ENCODE measurements at places on chromosomes 7 and 10.

DNA sequence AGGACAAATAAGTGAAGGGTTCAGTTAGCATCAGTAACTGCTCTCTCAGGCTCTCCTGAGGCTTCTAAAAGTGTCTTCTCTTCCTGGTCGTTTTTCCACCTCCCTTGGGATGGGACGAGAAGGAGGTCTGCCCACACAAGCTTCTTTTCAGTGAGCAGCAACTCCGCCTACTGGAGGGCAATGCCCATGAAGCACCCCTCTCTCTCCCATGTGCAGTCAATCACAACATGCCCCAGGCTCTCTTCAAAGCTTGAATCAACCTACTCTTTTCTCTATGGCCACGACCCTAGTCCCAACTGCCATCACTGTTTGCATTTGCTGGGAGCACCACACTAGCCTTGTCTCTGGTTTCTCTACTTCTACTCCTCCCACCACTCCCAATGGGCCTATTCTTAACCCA lies 135.6 kb downstream of the RPS24 start:
- DNase-seq: no peak

DNA sequence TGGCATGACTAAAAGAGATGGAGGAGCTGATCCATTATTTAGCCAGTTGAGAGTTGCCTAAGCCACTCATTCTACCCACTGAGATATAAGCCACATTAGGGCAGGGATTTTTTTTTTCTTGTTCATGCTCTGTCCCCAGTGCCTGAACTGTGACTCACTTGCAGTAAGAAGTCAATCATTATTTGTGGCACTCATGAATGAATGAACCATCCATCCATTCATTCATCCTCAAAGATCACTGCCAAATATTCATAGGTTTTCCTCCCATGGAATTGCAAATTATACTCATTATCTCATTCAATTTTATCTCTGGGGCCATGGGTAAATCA lies 22.8 kb upstream of the ARID5B start:
- no peak for DNase-seq

DNA sequence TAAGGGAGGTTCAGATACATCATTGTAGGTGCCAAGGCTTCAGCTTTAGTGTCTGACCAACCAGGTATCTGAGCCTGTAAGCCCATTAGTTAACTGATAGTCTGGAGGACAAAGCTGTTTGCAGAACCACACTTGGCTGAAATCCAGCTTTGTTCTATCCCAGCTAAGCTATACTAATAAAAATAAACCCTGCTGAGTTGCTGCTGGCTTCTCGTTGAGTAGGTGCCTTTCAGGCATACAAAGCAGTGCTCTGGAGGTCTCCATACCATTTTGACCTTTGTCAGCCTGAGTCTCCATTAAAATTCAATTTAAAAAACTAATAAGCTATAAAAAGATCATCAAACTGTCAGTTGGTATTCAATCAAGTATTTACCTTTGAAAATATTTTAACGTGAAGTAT lies 22.0 kb downstream of the CDCA7L start:
- no peak for DNase-seq

DNA sequence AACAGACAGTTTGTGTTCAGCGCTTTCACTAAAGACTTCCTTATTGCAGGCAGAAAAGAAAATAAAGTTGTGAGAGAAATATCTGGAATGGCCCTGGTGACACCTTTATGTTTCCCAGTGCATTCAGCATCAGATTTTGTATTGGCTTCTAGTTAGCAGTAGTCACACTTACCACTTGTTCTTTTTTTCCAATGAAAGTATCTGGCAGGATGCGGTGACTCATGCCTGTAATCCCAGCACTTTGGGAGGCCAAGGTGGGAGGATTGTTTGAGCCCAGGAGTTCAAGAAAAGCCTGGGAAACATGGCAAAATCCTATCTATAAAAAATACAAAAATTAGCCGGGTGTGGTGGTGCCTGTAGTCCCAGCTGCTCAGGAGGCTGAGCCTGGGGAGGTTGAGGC lies 649.6 kb downstream of the LRMDA start:
- peak; percentile 36 for DNase-seq

DNA sequence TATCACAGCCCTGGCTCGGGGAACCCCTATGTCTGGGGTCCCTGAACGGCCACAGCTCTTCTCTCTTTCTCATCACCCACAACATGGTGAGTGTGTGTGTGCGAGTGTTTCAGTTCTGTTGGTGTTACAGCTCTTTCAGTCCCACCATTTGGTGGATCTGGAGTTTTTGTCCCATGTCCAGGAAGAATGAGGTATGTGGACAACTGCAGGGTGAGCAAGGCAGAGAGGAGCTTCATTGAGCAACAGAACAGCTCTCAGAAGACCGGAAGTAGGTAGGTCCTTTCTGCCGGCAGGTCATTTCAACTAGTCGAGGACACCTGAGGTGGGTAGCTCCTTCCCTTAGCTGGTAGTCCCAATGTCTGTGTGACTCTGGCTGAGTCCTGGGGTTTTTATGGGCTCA lies 9.5 kb downstream of the PAX4 start:
- no peak for DNase-seq

GRCh38 chr10:96138102-96138501 lies 8.0 kb downstream of the ZNF518A start:
- no peak for DNase-seq

- DNase-seq: peak; percentile 86
Observed at GRCh38 chr7:80330434-80330833, 181.4 kb downstream of the GNAT3 start.

GRCh38 chr7:105707967-105708762 lies 126.9 kb upstream of the EFCAB10 start:
- DNase-seq: peak; percentile 11

DNA sequence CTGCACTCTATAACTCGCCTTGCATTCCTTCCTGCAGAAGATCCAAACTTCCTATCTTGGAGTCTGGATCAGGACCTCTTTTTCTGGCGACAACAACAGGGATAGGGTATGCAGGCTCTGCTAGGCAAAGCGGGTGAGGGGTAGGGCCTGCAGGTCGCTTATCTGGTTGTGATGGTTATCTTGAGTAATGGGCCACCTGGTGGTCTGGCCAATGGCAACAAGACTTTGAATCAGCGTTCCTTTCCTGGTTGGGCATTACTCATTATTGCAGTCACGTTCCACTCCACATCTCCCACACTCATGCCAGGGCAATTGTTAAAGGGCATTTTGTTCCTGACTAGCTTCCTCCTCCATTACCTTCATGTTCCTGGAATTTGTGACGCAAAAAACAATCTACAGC lies 48.4 kb upstream of the PLXDC2 start:
- no peak for DNase-seq

DNA sequence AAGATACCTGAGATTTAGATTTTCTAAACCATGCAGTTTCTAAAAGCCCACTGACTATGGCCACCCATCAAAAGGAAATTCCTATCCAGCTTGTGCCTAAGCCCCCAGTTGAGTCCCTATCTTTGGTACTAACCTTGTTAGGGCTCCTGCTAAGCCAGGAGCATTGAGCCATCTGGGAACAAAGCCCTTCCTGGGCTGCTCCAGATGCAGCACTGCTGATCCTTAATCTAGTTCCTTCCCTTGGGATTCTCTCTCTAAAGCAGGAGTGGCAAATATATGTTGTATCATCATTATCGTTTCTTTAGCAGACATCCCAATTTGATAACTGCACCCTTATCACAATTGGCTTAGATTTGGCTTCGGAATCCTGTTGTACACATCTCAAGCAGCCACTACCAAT lies 24.7 kb upstream of the PDLIM1 start:
- no peak for DNase-seq

DNA sequence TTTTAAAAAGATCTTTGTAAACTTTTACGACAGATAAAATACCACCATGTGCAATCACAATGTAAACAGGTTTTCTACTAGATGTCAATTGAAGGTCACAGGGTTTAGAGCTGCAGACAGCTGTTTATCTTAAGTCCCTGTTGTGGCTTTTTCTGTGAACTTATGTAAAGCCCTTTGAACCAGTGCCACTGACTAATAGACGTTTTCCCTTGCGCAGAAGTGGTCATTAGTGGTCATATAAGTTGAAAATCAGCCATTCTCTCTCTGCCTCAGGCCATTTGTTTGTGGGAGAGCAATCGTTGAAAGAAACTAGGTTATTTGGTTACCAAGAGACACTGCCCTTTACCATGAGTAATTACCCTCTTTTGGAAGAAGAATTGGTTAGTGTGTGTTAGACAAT lies 23.9 kb downstream of the CACNB2 start:
- DNase-seq: peak; percentile 46

DNA sequence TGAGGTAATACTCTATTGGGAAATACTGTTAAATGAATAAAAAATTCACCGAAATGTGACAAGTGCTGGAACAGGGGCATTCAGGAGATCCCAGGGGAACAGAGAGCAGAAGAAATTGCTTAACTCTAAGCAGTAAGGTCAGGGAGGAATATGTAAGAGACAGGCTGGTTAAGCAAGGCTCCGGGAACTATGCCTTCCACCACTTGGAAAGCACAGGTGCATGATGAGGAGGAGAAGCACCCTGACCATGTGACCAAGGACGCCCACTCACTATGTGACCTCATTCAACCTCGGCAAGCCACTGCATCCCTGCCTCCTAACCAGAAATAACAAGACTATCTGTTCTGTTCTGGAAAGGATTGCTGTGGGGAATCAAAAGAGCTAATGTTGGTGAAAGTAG lies 218.4 kb downstream of the ELMO1 start:
- DNase-seq: no peak

GRCh38 chr7:31875424-31875823 lies 188.4 kb downstream of the PPP1R17 start:
- peak; percentile 32 for DNase-seq

- DNase-seq: peak; percentile 45
Observed at GRCh38 chr7:112416127-112416526, 34.1 kb upstream of the IFRD1 start.

DNA sequence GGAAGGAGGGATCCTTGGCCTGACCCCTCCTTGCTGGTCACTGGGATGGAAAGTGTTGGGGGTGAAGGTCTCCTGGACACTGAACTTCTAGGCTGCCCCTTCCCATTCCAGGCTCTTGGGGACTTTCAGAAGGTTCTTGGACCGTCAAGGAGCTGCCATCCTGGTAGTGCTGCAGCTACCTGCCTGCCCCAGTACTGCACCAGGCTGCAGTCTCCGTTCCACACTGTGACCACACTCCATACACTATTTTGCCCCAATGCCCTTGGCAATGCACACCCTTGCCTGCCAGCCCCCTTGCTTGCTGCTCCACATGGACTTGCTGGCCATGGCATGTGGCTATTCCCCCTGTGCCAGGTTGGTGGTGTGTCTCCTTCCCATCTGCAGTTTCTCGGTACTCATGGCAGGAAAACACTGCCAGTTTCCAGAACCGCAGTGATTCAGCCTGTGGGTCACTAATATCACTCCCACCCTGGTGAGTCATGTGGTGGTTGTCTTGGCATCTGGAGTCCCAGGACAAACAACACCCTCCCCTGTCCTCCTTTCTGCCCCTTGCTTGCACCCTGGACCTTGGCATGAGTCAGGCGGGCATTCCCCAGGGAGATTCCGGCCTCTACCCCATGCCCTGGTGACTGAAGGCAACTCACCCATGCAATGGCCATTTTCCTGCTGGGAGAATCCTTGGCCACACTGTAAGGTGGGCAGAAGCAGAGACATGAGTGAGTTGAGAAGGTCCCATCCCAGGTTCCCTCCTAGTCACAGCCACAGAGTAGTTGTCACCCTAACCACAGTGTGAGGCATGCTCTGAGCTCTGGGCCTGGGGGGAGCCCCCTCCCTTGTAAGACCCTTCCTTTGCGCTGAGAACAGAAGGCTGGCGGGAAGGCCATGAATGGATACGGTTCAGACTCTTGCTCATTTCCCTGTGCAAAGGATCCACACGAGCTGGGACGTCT lies 32.8 kb downstream of the GOLGA7B start:
- DNase-seq: peak; percentile 10

GRCh38 chr7:39386718-39387117 lies 179.5 kb upstream of the YAE1 start:
- DNase-seq: no peak

- DNase-seq: no peak
Observed at GRCh38 chr7:87875151-87876039, 765 bp downstream of the SLC25A40 start.

DNA sequence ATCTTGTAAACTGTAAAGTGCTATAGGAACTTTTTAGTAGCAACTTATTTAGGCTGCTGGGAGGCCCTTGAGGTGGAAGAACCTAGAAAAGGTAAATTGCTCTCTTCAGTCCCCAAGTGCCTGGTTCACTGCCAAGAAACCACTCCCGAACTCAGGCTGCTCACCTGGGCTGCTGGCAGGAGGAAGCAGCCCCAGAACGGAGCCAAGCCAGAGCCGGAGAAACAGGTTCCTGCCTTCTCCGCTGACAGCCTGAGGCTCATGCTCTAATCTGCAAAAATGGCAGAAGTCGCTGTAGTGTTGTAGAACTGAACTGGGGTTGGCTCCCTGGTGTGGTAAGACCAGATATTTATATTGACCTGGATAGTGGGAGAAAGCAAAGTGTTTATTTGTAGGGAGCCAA lies 136.0 kb downstream of the CUL2 start:
- DNase-seq: no peak

DNA sequence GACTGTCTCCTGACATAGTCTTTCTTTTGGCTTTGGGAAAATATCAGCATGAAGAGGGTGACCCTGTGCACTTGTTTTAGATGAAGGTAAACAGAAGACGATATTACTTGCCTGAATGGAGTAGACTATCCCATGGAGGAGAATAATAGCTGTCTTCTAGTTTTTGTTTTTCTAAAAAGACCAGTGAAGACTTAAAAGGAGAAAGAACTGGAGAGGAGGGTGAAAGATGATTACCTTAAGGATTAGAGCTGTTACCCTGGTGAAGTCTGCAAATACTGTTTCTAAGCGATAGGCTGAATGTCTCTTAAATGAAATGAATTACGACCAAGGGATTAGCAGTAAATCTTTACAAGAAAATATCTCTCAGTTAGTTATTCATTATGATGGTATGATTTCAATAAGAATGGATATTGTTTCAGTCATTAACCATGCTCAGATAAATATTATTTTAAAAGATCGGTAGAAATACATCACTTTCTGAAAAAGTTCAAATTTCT lies 255.6 kb upstream of the FERD3L start:
- no peak for DNase-seq

DNA sequence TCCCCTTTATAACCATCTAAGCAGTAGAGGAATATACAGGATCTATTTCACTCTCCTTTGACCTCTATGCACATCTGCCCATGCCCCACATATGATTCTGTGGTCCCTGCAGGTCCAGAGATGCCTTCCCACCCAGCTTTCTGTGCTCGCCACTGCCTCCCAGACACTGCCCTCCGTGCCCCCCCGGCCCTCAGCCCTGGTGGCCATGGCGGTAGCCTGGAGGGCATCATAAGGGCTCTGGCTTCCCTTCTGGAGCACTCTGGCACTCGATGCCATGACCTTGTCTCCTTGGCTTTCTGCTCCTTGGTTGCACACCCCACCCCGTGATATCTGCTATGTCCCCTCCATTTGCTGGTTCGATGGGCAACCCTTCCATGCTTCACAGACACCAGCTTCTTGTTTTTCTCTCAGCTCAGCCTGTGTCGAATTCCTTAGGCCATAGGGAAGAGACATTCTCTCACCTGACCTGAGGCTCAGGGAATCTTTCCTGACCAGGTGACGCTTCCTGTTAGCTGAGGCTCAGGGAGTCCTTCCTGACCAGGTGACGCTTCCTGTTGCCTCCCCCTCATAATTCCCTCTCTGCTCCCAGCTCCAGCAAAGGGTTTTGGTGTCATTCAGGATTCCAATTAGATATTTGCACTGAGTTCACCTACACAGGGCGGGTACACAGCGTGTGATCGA lies 100.4 kb upstream of the GLI3 start:
- no peak for DNase-seq

- DNase-seq: peak; percentile 44
Observed at GRCh38 chr10:122154545-122155366, 116.3 kb upstream of the BTBD16 start.
